T-cell (primary cell): ENCODE measurements at places on chromosomes 2 and 18. TPM values are rescaled to one million over a fixed set of nuclear protein-coding genes. Genes with fewer than 3 reads are reported as not detected.

RAB27B gene
- 2.6 TPM for total RNA-seq

CHST10 gene
- 3.4 TPM for total RNA-seq

- DNase-seq, result no peak
These were observed 69.7 kb downstream of the LRATD1 start for GRCh38 chr2:14702258-14702657.

DNA sequence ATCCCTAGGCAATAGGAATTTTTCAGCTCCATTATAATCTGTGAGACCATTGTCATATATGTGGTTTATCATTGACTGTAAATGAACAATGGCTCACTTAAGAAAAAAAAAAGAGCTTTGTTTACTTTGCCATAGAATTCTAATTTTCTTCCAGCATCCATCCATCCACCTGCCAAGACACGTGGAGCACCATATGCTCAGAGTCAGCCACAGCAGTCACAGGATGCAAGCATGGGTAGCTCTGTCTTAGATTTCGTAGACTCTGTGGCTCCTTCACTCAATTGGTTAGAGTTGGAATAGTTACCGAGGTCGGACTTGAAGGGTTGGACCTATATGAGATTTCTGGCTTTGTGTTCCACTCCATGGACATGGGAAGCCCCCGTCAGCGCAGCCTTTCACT lies 75.6 kb downstream of the COA5 start:
- DNase-seq, result no peak

DNA sequence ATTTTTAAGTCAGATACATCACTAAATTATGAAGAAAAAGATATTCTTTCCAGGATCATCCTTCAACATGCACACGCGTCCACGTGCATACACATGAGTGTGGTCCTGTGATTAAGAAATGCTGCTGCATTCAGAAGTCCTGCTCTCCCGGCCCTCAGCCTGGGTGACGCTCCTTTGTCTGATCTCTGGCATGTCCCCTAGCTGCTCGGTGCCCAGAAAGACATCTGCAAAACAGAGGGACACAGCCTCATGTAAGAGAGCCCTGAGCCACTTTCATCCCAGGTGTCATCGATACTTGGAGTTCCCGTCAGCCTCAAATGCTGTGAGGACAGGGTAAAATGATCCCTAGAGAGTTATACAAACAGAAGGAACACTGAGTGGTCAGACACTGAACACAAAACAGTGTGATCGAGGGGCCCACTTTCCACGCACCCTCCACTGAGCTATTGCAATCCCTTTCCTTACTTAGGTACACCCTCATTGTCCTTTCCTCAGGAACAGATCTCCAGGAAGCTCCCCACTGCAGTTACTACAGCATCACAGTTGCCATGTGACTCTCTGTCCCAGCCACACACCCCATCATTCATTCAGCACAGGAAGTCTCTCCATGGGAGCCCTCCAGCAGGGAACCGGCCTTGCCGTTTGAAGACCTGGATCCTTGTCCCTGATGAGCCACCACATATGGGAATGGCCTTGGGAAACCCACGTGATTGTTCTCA lies 32.1 kb downstream of the CRACDL start:
- DNase-seq, result no peak

DNA sequence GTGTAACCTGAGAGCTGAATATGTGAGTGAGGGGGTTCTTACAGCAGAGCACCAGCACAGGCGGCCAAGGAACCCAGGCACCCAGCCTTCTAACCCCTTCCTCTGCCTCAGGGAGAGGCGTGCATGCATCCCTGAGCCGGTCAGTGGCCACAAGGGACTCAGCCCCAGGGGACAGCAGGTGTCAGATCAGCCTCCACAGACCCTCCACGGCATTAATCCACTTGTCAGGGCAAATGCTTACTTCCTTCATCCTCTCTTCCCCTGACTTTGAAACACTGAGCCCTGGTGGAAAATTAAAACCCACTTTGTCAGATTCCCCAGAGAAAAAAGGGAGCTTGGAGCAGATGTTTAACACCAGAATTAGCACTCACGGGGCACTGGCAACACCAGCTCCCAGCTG lies 60.5 kb upstream of the SMAD2 start:
- no peak for DNase-seq

DNA sequence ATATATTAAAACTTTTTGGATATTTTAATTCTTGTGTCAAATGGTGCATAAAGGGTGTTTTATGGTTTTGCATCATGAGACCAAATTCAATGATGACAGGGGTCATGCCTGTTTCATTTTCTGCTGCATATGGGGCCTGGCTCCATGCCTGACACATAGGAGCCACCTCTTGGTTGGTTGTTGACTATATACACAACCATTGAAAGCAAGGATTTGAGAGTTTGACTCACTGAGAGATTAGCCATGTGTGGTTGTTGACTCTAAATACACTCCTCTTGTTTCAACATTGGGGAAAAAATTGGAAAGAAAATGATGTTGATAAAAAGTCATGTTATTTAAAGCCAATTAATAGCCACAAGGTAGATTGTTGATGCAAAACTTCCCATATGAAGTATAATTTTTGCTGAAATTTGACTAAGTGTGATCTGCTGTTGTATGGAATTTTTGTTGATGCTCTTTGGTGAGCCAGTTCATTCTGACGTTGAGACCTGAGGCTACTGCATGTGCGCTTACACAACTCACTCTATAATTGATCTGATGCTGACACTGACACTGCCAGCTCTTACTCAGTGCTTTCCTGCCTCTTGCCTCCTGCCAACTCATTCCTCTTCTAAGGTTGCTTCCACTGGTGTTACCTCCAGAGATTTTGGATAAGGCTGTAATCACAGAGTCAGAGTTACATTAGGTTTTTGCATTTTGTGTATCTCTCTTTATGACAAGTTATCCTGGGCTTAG lies 446.2 kb upstream of the SLC14A2 start:
- no peak for DNase-seq

CFAP221 gene
- total RNA-seq, result not detected

DNA sequence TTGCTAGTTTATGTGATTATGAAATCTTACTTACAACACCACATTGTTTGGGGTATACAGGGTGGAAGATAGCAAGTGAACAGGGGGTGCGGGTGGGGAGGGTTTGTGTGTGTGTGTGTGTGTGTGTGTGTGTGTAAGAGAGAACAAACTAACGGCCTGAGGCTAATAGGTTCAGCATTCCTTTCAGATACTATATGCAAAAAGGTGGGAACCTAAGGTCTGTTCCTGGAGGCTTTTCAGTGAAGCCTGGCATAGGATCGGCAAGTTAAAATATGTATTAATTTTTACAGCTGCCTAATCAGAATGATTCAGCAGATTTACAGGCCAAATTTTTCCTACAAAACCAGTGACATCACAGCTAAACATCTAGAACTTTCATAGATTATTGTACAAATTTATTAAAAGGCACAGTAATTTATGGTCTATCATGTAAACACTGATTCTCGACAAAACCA lies 7.6 kb upstream of the SPDYA start:
- DNase-seq, result no peak

GRCh38 chr2:239897596-239898235 lies 127.4 kb downstream of the NDUFA10 start:
- no peak for DNase-seq

- no peak for DNase-seq
These were observed 44.9 kb downstream of the DYSF start for GRCh38 chr2:71498261-71498701.

ESPNL gene
- 0.25 TPM for total RNA-seq

GRCh38 chr2:236824836-236825235 lies 255.2 kb downstream of the ACKR3 start:
- no peak for DNase-seq

- no peak for DNase-seq
These were observed 311.2 kb upstream of the HDAC4 start for GRCh38 chr2:239711911-239712570.

SOX11 gene
- not detected for total RNA-seq

PIAS2 gene
- 39.8 TPM for total RNA-seq

GRCh38 chr2:171794918-171795317 lies 99.1 kb downstream of the SLC25A12 start:
- DNase-seq, result no peak

GRCh38 chr2:170716851-170717598 lies 1.9 kb downstream of the SP5 start:
- DNase-seq, result no peak

ASXL2 gene
- total RNA-seq, result 48.3 TPM

- DNase-seq, result no peak
These were observed 27.8 kb downstream of the ANO7 start for GRCh38 chr2:241216211-241216761.

DNA sequence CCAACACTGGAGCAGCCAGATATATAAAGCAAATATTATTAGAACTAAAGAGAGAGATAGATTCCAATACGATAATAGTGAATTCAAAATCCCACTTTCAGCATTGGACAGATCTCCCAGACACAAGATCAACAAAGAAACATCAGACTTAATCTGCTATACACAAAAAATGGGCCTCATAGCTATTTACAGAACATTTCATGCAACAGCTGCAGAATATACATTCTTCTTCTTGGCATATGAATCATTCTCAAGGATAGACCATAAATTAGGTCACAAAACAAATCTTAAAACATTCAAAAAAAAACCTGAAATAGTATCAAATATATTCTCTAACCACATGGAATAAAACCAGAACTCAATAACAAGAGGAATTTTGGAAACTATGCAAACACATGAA lies 23.8 kb upstream of the BAZ2B start:
- DNase-seq, result no peak

DNA sequence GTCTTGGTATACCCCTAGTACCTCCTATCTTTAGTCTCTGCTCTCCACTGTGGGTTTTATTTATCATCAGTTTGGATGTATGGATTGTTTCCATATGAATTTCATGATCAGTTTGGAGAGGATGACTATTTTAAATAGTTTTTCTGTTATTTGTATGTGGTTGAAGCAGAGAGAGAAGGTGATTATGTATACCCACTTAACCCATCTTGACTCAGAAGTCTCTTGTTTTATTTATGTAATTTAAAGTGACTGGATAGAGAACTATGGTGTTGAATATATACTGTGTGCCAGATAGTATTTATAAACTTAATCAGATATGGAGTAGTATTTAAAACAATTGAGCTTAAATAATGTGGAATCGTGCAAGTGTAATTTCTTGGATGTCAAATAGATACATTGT lies 39.9 kb downstream of the SMAD4 start:
- no peak for DNase-seq

- no peak for DNase-seq
These were observed 153.6 kb downstream of the NCKAP5 start for GRCh38 chr2:133414486-133415209.

GRCh38 chr2:191516260-191516659 lies 161.7 kb upstream of the NABP1 start:
- DNase-seq, result no peak

IL36B gene
- total RNA-seq, result not detected

DNA sequence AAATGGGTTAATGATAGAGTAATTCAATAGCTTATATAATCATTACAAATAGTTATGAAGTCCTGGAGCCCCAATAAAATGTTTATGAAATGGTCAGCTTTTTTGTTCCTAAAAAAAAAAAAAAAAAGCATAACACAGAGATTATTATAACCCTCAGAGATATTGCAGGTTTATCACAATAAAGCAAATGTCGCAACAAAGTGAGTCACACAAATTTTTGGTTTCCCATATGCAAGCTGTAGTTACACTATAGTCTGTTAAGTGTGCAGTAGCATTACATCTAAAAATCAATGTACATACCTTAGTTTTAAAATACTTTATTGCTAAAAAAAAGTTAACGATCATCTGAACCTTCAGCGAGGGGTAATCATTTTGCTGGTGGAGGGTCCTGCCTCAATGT lies 20.0 kb downstream of the WDFY1 start:
- no peak for DNase-seq

DNA sequence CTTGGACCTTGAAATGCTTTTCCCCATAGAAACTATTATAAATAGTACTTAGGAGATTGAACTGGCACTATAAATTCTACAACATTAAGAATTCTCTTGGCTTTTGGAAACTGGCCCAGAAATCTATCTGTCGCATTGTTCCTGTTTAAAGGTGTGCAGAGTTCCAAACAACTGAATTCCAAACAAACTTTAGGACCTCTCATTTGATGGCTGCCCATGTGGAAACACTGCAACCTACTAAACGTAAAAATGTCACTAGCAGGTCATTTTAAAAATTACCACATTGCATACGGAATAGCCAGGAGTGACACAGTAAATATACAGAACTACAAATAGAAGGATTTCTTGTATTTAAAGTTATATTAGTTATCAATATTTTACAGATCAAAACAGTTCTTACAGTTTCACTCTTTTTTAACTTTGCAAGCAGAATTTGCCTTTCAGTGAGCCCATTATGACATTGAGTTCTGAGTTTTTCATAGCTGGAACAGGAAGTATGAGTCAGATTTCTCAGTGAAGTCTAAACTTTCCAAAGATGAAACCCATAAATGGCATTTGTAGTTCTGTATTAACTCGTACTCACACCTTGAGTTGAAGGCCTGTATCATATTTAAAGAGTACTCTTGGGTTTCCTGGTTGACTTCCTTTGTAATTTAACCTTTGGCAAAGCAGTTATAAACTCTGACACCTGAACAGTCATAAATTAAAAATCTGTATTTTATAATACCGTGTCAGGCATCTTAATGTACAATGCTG lies 142.3 kb upstream of the BOD1L2 start:
- no peak for DNase-seq

DNA sequence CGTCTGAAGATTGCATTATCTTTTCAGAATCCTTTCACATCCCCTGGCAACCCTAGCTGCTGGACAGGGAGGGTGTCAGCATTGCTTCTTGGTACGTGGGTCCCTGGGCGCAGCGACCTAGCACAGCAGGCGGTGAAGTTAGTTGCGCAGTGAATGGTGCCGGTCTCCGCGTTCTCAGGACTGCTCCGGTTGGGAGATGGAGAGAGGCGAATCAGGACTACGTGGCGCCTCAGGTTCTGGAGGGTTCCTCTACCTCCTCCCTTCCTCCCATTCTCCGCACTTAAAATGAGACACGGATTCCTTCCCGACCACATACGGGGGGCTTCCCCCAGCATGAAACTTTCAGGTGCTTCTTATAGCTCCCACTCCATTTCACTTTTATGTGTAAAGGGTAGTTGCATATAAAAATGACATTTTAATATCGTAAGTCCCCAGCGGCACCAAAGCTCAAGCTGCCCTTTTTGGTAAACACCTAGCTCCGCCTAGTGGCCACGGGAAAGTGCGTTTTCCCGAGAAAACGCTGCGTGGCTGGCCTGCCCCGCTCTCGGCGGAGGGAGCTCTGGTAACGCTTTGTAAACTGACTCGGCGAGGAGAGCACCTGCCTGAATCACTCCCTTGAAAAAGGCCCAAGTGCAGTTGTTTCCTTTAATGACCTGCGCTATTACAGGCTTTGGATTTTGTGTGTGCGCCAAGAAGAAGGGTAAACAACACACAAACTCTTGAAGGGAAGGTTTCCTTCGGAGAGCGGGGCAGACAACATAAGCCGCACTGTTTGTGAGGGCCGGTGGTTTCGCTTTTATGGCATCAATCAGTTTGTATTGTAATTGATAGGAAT lies 32.9 kb upstream of the INHBB start:
- peak; percentile 79 for DNase-seq

DNA sequence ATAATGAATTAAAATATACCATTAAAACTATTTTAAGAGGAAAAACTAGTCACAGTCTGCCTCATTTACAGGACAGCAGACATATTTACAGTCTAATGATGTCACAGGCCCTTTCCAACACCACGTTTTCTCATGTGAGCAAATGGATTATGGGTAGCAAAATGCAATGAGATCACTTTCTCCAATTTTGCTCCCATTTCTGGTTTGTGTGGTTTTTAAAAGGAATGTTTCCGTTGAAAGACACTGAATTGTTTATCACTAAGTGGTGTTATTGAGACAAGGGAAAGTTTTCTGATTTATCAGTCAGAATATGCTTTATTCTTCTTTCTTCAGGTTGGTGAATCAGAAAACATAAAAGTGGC lies 11.4 kb upstream of the NR4A2 start:
- peak; percentile 18 for DNase-seq

- DNase-seq, result no peak
These were observed 56.2 kb downstream of the USP34 start for GRCh38 chr2:61414674-61415073.
